ENCODE measurements at places on chromosomes 3 and 15.
A peak's percentile ranks its signal among the peaks of the same experiment; 100 is the strongest.

DNA sequence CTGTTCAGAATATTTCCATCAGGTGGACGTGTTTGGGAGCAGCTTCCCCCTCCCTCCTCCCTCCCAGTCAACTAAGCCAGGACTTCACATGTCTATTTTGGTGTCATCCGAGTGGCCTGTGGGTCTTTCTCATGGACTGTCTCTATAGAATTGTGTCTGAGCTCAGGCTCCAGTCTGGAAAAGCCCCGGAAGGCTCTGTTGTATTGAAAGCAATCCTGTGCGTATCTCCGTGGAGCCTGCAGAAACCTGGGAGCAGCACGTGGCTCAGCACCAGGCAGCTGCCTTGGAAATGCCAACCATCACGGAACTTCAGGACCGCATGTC lies 25.2 kb downstream of the COLQ start:
- DNase-seq: no peak

GRCh38 chr15:92407916-92408315 lies 14.2 kb downstream of the ST8SIA2 start:
- no peak for DNase-seq

DNA sequence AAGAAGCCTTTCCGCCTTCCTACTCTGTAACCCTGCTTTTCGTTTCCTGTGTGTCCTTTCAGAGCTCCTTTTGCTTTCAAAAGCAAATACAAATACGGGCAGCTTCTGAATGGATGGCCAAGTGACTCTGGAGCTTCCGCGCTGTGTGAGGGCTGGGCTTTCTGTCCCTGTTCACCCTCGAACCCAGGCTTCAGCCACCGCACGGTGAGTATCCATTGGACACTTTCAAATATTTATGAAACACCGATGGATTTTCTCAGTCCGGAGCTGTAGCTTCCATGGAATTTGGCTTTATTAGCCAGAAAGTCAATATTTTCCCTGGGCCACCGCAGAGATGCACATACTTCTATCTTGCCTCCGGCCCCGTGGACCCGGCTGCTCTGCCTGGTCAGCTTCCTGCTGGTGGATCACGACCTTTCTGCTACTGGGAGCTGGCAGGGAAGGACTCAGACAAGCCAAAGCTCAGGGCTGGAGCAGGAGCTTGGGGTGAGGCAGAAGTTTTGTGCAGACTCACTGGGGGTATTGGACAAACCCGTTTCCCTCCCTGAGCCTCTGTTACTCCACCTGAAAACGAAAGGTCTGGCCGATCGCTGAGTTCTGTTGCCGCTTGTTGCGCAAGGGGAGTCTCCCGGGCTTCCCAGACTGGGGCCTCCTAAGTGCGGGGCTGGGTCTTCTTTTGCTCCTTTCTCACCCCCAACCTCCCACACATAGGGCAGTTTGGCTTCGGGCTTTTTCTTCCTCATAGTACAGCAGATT lies 63.6 kb downstream of the LINGO1 start:
- no peak for DNase-seq

DNA sequence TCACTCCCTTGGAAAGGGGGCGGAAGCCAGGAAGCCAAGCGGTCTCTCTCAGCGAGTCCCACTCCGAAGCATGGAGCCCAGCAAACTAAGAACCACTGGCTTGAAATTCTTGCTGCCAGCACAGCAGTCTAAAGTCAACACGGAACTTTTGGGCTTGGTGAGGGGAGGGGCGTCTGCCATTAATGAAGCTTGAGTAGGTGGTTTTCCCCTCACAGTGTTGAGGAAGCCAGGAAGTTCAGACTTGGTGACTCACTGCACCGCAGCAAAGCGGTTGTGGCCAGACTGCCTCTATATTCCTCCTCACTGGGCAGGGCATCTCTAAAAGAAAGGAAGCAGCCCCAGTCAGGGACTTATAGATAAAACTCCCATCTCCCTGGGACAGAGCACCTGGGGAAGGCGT lies 665.4 kb upstream of the CBLB start:
- no peak for DNase-seq

DNA sequence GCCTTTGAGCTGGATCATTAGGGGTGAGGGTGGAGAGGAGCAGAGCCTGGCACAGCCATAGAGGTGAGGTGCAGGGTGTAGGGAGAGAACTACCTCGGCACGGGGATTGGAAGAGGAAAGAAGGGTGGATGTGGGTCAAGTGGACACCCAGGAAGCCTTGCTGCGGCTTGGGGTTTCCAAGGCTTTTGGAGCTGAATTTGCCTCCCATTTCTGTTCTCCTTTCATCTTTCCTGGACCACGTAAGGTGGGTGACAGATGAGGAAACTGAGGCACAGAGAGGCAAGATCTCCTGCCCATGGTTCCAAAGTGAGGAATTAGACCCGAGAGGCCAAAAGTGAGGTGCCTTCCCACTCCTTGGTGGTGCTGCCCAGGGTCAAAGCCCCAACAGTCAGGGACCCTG lies 35.4 kb upstream of the SFMBT1 start:
- DNase-seq: no peak

- no peak for DNase-seq
These were observed 242.5 kb upstream of the TBL1XR1 start for GRCh38 chr3:177439694-177440269.

DNA sequence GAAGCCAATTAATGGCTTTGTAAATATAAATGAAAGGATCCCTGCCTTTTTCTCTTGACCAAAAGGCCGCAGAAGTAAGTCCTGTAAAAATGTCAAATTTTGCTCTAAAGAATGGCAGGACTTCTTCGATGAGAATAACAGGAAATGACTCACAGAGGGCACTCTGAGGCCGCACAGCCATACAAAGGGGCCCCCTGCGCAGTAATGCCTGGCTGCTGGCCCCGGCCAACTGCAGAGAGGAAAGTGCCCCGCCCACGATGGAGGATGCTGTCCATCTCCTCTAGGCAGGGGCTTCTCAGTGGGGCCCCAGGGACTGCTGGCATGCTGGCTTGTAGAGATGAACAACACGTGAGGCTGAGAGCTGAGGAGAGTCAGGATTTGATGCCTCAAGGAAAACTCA lies 18.1 kb upstream of the SCN10A start:
- DNase-seq: no peak

- no peak for DNase-seq
These were observed 138.1 kb upstream of the DAZL start for GRCh38 chr3:16743276-16743675.

DNA sequence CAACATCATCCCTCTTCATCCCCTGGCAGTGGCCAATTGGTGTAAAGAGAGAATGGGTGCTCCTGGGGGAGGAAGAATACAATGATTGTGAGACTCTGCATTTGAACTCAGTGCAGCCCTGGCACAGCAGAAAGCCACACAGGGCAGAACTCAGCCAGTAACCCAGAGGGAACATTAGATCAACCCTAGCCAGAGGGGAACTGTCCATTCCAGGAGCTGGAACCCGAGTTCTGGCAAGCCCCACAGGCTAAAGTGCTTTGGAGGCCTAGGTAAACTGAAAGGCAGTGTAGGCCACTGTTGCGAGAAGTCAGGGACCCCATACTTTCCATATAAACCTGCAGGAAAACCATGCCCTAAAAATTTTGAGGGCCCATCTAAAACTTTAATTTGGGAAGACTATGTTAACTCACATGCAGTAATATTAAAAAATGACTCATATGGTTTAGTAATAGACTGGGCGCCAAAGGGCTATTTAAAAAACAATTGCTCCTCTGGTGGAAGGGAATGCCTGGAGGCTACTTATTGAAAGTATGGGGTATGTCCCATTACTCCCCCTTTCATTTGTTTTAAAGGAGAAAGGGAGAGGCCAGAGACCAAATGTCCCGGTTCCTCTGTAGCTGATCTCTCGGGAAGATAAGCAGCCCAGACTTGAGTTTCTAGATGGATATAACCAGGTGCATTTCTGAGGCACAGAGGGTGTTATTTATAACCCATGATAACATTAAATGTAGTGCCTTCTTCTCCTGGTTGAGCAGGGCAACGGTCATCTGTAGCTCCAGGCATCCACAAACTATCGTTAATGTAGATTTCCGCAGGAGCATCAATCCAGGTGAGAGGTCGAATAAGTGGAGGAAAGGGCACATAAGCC lies 5.8 kb upstream of the RAD51 start:
- DNase-seq: no peak

DNA sequence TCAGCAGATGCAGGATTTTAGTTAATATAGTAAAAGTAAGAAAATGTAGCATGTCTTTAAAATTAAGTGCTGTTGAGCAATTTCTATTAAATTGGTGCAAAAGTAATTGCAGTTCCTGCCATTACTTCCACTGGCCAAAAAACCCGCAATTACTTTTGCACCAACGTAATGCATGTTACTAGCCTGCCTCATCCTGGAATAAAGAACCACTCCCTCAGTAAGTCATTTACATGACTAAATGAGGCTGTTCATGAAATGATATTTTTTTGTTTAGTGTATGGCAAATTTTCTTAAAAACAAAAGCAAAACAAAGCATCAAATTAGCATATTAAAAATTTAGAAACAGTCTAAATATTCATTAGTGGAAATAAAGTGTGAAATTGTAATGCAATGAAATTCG lies 180.4 kb downstream of the DIPK2A start:
- DNase-seq: no peak

GRCh38 chr3:68878322-68878721 lies 54.0 kb downstream of the TAFA4 start:
- peak; percentile 3 for DNase-seq

DNA sequence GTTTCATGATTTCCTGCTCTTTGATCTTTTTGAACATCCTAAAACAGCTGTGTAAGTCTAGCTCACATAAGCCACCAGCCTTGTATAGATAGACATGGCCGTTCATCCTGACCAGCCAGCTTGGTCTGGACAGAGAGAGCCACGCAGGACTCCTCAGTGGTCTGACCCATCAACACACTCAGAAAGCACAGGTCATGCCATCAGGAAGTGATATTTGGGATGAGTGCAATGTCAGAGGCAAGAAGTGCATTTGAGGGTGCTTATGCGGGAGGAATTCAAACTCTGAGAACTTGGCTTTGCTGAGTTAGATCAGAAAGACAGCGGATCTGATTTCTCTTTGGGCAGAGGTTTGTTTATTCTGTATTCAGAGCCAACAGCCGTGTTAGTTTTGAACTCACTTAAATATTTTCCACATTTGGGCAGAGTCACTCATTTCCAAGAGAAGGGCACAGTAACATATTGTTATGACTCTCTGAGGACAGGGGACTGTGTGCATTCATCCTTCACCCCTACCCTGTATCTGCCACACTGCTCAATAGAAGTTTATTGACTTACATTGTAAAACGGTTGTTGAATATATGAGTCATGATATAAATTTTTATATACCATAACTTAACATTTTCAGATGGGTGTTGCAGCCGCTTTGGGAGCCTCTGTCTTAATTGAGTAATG lies 225.3 kb upstream of the LYSMD4 start:
- DNase-seq: no peak

DNA sequence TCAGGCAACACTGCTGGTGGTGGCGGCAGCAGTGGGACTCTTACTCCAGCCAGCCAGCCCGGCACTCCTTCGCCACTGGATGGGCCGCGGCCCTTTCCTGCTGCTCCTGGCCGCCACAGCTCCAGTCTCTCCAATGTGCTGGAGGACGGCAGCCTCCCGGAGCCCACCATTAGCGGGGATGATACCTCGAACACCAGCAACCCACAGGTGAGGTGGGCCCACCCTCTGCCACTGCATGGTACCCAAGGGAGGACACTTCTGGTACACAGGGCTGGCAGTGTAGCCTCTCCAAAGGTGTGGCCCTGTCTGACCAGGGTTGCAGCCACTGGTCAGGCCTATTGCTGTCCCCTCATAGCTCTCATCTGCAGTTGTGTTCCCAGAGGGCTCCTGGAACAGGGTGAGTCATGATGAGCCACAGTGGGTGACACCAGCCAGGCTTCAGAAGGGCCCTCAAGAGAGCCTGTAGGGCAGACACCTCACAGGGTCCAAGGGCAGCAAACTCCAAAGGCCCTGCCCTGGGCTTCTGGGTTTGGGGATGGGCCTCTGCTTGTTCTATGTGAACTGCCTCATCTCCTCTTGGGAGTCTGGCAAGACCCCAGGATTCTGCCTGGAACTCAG lies 20.8 kb downstream of the NBEAL2 start:
- DNase-seq: no peak

DNA sequence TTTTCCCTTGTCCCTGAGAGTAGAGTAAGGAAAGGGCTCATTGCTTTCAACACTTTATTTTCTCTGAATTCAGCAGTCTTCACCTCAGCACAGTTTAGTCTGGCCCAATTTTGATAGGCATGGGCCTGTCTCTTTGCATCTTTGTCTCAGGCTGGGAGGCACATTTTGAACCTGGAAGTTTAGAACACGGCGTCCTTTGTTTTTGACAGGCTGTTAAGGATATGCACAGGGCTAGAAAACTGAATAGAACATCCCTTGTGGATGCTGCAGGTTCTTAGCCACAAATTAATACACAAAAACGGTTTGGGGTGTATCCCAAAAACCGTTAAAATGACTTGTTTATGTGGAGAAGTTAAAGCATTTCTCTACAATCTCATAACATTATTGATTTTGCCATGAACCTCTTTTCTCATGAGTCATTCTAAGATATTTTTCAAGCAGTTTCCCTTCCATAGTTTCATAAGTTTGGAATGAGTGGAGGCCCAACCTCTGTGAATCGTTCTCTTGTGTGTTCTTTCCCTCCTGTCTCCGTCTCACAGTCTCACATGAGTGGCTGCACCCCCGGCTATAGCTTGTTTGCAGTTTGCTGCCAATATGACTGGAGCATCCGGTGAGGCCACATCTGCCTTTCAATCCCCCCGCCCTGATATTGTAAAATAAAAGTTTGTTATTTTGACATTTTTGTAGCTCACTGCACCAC lies 192.9 kb upstream of the EIF1B start:
- DNase-seq: no peak

GRCh38 chr3:17980863-17981262 lies 238.4 kb upstream of the TBC1D5 start:
- DNase-seq: no peak

- DNase-seq: no peak
These were observed 80.6 kb downstream of the ADAMTSL3 start for GRCh38 chr15:83734487-83734886.

DNA sequence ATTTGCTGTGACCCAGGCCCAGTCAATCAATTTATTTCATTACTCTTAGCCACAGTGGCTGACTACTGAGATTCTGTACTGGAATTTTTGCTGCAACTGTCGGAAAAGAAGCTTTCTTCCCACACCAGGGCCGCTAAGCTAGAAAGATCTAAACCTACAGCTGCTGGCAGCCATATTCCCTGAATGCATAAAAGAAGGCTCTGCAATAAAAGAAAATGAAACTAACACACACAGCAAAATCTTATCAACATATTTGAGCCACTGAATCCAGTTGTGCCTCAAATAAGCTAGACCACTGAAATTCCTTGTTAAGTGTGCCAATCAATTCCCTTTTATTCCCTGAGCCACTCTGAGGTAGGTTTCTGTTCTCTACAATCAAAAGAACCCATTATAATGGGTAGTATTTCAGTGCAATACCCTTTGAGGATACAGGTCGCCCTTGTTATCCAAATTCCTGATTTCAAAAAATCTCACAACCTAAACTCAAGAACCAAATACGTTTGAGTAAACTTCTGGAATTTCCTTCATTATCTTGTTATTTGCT lies 60.3 kb downstream of the MYO9A start:
- no peak for DNase-seq

GRCh38 chr3:126355777-126356372 lies 1.3 kb downstream of the KLF15 start:
- DNase-seq: peak; percentile 96

GRCh38 chr3:8749316-8749715 lies 15.7 kb downstream of the CAV3 start:
- DNase-seq: no peak
